Left ventricle myocardium inferior (tissue), 1 donor: ENCODE measurements at places on chromosomes 2 and 18. TPM values are rescaled to one million over a fixed set of nuclear protein-coding genes. Genes with fewer than 3 reads are reported as not detected.

Gene BARD1
- total RNA-seq, result 8.1 TPM

Gene CROCC2
- not detected for total RNA-seq

Gene ANKRD29
- 9.2 TPM for total RNA-seq

Gene SYT4
- not detected for total RNA-seq

Gene SCTR
- total RNA-seq, result 1.2 TPM

Gene UXS1
- 26.7 TPM for total RNA-seq

Gene AQP12B
- not detected for total RNA-seq
